NCI-H187 (cell line): ENCODE measurements at places on chromosomes 3 and 15.

DNA sequence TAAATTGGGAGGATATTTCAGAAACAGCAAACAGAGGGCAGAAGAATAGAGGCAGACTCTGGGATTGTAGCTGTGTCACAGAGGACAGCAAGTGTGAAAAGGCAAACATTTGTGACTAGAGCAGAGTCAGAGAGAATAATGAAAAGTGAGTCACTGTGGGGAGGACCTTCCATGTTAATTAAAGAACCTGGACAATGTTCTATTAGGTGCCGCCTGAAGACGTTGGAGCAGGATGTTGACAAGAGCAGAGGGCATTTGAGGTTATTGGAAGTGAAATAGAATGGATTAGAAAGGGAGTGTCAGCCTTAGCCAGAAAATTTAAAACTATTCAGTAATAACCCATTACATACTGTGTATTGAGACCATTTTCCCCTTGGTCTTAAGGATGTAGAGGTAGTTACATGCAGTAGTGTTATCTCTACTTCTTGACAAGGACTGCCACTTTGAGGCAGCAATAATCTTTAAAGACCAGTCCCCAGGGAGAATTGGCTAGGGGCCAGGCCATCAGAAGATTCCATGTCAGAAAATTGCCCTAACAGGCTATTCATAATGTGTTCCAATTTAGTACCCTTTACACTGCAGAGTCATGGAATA, 5.8 kb downstream of the ACKR2 start:
- DNase-seq: no peak

DNA sequence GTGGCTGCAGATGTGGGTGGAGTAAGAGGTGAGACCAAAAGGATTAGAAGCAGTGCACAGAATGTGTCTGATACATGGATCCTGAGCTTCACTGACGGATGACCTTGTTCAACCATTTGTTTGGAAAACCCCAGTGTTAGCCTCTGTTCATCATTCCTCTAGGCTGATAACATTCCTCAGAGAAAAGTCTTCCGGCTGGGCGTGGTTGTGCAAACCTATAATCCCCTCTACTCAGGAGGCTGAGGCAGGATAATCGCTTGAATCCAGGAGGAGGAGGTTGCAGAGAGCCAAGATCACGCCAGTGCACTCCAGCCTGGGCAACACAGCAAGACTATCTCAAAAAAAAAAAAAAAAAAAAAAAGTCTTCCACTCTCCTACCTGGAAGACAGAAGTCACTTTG, 23.1 kb upstream of the CHD2 start:
- no peak for DNase-seq

DNA sequence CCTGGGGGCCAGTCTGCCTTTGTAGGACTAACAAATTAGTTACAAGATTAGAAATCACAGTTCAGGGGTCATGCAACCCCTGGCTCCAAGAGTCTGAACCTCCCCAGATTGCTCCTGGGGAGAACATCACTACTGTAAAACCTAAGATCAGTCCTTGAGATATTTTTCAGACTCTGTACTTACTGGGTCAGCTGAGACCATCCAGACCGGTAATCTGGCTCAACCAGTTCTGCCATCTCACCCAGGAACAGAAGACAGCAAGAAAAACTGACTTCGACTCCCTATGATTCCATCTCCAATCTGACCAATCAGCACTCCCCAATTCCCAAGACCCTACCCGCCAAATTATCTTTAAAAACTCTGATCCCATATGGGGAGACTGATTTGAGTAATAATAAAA, 47.5 kb downstream of the NMD3 start:
- no peak for DNase-seq

GRCh38 chr3:14555835-14556234, 15.7 kb upstream of the GRIP2 start:
- DNase-seq: no peak

DNA sequence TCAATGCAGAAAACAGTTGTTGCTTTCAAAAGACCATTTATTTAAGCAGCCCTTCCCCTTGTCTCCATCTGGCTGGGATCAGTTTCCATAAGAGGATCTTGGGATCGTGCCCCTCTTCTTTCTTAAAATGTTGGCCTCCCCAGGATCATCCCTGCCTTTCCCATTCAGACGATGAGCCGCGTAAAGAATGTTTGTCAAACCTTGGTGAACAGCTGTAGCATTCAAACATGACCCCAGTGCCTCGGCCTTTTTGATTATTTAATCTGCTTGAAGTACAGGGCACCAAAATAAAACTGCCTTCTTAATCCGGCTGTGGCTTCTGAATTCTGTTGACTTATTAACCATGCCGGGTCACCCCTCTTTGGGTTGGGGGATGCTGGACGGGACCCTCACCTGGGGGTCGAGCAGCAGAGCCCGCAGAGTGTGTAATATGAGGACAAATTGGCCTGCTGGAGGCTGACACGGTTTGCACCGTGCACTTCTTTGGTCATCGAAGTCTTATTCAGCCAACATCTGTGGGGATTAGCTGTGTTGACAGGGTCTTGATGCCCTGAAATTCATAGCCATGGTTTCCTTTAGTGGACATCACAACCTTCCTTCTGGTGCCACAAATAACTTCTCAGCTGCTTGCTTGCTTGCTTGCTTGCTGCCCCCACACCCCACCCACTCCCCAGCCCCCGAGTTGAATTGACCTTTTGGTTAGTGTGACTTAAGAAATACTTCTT, at the start of gene LRTM1:
TSS of gene LRTM1 (minus strand) at position 14 of the 725 bp plus-strand sequence. CDS start 148 bp downstream, outside the sequence.
- DNase-seq: no peak

GRCh38 chr3:45758871-45759270, 37.5 kb downstream of the SLC6A20 start:
- no peak for DNase-seq

- DNase-seq: no peak
These were observed 58.6 kb upstream of the LMOD3 start for GRCh38 chr3:69180869-69181591.

GRCh38 chr3:172580680-172581401, 57.6 kb upstream of the TNFSF10 start:
- DNase-seq: no peak

DNA sequence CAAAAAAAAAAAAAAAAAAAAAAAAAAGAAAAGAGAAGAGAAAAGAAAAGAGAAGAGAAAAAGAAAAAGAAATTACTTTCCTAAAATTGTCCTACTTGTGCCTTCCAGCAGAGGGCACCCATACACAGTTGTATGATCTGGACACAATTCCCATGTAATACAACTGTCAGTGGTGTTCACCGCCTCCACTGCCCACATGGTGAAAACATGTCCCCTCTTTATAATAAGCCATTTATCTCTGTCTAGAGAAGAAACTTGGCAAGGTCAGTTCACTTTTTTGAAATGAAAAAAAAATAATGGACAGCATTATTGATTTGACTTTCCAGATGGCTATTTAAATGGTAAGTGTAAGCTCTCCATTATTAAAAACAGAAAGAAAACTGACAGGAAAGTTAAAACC, 459.4 kb downstream of the GBE1 start:
- no peak for DNase-seq
